ENCODE measurements at places on chromosomes 3 and 15.
A peak's percentile ranks its signal among the peaks of the same experiment; 100 is the strongest.

GRCh38 chr3:107241217-107241616, 136.0 kb upstream of the CCDC54 start:
- peak; percentile 52 for DNase-seq

GRCh38 chr3:17411157-17411877, 331.1 kb downstream of the TBC1D5 start:
- DNase-seq, result no peak

- DNase-seq, result peak; percentile 27
Observed at GRCh38 chr15:30953731-30954378, 37.6 kb downstream of the MTMR10 start.

GRCh38 chr15:73952913-73953750, 26.9 kb downstream of the LOXL1 start:
- DNase-seq, result no peak

- DNase-seq, result no peak
Observed at GRCh38 chr3:11494131-11494916, 149.4 kb downstream of the VGLL4 start.

- no peak for DNase-seq
Observed at GRCh38 chr3:40971191-40972168, 227.8 kb upstream of the CTNNB1 start.
